ENCODE measurements at places on chromosomes 13 and 19.

- DNase-seq, result no peak
These were observed 87.3 kb upstream of the ABCC4 start for GRCh38 chr13:95388420-95389079.

- DNase-seq, result no peak
These were observed 5.0 kb upstream of the APOE start for GRCh38 chr19:44900328-44901244.

- DNase-seq, result no peak
These were observed 46.1 kb upstream of the NFIC start for GRCh38 chr19:3320354-3320670.

DNA sequence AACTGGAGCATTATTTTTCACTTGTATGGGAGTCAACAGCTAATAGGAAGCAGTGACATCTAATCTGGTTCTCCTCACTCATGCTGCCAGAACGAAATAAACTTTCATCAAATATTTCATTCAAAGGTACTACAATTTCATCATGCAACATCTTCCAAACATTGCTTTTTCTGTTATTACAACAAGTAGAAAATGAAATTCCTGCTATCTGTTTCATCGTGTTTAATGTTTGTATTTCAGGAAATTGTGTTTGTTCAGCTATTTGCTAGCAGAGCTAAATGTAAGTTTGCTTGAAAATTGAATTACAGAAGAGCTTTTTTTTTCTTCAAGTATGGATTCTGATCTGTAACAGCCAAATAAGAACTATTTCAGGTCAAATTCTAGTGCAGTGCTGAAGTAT lies 90.1 kb downstream of the SLITRK6 start:
- DNase-seq, result no peak

GRCh38 chr19:18058208-18059009 lies 28.3 kb downstream of the IL12RB1 start:
- peak; percentile 53 for DNase-seq

GRCh38 chr13:94620286-94620896 lies 18.7 kb downstream of the GPR180 start:
- no peak for DNase-seq

GRCh38 chr13:114053026-114053425 lies 79.2 kb upstream of the C13orf46 start:
- DNase-seq, result no peak

GRCh38 chr13:79973533-79973963 lies 367.4 kb downstream of the SPRY2 start:
- DNase-seq, result no peak

DNA sequence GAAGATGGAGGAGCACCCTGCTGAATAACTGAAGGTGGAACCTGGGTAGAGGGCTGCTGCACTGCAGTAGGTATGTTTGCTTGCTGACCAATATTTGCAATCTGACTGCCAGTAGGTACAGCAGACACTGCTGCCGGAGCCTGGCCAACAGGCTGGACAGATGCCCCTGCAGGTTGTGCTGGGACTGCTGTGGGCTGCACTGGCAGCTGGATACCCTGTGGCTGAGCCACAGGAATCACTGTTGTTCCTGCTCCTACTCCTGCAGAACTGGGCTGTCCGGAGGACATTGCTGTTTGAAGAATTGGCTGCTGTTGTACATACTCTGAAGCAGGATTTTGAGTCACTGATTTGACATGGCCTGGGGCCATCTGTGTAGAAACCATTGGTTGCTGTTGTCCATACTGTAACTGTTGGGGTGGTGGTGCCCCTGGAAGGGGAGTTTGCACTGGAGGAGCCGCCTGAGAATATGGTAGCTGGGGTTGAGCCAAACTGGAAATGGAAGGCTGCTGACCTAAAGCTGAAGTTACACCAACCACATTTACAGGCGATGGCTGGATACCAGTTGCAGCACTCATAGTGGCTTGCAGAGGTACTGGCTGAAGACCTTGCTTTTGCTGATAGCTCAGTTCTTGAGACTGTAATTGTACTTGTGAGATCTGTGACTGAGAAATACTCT lies 2.2 kb downstream of the TSC22D1 start:
- no peak for DNase-seq

- DNase-seq, result no peak
These were observed 15.0 kb downstream of the BICRA start for GRCh38 chr19:47623921-47624391.

- no peak for DNase-seq
These were observed 351.2 kb upstream of the PRR20A start for GRCh38 chr13:56789527-56789926.

DNA sequence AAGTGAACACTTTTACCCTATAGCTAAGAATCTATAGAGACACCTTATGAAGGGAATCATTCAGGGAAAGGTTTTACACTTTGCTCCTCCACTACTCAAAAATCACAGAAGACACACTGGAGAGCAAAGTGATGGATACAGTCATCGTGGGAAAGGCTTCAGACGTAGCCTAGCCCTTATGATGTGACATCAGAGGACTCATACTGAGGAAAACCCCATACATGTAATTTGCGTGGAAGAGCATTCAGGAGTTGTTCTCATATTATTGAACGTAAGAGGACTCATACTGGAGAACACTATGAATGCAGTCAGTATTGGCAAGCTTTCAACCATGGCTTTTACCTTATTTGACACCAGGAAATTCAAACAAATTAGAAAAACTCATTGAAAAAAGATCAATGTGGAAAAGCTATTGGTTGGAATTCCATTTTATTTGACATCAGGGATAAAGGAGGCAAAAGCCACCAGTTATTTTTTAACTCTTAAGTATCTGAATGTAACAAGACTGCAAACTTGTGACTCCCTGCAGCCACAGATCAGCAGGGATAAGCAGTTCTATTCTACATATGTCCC lies 16.1 kb upstream of the ZNF274 start:
- DNase-seq, result no peak

DNA sequence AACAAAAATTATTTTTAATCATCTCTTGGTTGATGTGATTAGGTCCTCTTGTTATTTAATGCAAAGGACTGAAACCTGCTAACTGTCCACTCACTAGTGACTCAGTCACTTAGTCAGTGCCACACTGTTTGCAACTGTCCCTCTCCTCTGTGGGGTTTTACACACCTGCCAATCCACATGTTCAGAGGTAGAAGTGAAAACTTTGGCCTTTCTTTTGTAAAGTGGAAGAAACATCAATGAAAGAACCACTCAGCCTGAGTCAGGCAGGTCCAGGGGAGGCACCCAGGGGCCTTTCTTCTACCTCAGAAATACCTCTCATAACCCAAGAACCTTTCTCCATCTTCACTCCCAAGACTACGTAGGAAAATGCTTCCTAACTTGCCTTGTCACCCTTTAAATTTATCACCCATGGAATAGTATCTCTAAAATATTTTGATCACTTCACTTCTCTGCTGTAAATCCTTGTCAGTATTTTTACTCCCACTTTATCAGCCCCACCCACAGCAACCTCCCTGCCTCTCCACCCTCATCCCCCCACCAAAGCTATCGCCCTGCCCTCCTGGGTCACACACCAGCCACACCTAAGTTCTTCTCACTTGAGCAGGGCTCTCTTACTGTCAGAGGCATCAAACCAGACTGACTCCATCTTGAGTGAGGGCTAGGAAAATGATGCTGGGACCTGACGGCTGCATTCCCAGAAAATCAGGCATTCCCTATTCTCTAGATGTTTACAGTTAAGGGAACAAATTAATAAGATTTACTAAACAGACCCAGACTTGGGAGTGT lies 29.6 kb upstream of the EEF1AKMT1 start:
- no peak for DNase-seq

DNA sequence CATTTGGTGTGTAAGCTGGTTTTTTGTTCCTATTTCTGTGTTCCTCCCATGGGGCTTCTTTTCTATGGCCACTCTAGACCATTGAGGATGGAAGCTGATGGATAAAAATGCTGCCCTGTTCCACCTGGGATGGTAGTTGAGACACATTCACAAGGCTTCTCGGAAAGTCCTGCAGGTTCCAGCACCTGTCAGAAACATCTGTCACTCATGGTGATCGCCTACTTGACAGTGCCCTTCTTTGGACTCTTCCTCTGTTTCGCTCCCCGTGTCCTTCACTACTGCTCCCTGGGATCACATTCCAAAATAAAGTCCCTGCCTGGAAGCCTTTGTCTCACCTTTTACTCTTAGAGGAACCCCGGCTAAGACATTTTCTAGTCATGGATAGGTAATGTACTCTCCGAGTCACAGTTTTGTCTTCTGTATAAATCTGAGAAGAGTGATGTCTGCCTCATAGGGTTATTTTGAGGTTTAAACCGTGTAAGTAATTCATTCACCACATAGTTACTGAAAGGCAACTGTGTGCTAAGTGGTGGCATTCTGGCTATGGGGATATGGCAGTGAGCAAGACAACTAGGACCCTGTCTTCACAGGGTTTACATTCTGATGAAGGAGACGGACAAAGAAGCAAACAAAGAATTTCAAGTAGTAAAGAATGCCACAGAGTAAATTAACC lies 21.0 kb downstream of the UBAC2 start:
- no peak for DNase-seq

- no peak for DNase-seq
These were observed 19.6 kb upstream of the B3GNT3 start for GRCh38 chr19:17775245-17775927.

- no peak for DNase-seq
These were observed 319.4 kb upstream of the HTR2A start for GRCh38 chr13:47216176-47216822.

DNA sequence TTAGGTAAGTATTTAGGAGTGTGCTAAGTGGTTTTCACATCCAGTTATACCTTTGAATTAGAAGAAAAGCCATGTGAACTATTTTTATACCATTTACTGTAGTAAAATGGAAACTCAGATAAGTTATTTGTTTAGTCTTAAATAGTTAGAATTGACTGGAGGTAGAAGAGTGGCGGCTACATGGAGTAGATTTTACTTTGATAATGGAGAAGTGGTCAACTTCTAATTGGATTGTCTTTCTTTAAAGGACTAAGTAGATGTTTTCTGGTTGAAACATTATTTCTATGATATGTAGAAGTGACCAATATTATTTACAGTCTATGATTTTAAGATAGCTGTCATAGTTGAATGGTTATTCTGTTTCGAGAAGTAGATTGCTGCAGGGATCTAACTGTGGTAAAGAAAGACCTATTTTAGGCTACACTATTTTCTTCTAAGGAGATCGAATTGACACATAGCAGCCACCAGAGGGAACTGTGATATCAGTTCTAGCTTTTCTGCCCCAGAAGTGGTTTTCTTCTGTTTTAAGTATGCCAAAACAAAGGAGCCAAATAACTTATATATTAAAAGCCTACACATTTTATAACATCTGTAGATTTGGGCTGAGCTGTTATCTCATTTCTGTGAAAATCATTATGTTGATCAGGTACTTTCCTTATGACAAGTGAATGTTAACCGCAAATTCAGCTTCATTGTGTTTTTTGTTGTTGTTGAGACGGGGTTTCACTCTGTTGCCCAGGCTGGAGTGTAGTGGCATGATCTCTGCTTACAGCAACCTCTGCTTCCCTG lies 26.1 kb downstream of the ZMYM2 start:
- DNase-seq, result no peak

DNA sequence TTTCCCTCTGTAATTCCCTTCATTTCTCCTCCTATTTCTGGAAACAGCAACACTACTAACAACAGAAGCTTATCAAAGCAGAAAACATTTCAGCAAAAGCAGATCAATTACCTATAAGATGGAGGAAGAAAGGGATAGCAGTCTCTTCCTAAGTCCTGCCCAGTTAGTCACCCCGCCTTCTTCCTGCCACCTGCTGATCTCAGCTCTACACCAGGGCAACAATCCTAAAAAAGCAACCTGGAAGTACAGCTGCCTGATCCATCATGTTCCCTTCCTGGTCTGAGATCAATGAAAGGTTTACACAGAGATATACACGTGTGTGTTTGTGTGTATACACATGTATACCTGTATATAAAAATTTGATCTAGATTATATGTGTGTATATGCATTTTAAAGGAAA lies 59.4 kb downstream of the TSC22D1 start:
- no peak for DNase-seq

GRCh38 chr19:20250121-20250520 lies 83.1 kb downstream of the ZNF486 start:
- DNase-seq, result no peak

- DNase-seq, result no peak
These were observed 378.0 kb downstream of the TBC1D4 start for GRCh38 chr13:75103976-75104375.

- no peak for DNase-seq
These were observed 27.2 kb downstream of the ADPRHL1 start for GRCh38 chr13:113425941-113426590.

GRCh38 chr13:25281193-25281934 lies 5.9 kb downstream of the MTMR6 start:
- no peak for DNase-seq

GRCh38 chr19:57010541-57010940 lies 109.2 kb upstream of the USP29 start:
- no peak for DNase-seq

DNA sequence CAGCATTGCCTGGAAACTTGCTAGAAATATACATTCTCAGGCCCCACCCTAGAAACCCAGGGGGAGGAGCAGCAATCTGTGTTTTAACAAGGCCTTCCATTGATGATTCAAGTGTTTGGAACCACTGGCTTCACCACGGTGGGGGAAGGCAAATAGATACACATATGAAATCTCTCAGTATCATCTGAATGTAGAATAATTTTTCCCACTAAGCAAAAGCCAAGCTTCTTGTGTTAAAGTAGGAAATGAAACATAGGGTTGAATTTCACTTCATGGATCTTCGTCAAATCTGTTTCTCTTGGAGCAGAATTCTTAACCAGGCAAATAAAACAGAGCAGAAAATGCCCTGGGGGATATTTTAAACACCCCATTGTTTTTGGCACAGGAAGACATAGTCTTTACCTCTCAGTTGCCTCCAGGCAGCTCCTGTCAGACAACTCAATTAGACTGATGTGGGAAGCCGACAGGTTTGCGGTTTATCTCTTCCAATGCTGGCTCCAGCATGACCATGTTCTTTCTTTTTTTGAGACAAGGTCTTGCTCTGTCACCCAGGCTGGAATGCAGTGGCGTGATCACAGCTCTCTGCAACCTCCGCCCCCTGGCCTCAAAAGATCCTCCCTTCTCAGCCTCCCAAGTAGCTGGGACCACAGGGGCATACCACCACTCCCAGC lies 213.0 kb downstream of the FOXO1 start:
- no peak for DNase-seq

GRCh38 chr13:51849145-51850101 lies 4.4 kb upstream of the TMEM272 start:
- DNase-seq, result no peak

- no peak for DNase-seq
These were observed 289.5 kb downstream of the SHISA2 start for GRCh38 chr13:25762281-25762680.

GRCh38 chr19:14138576-14139265 lies 2.3 kb upstream of the ASF1B start:
- DNase-seq, result no peak

- no peak for DNase-seq
These were observed 2.1 kb upstream of the CDX2 start for GRCh38 chr13:27971236-27971645.

- DNase-seq, result no peak
These were observed 176.4 kb downstream of the FLT1 start for GRCh38 chr13:28318496-28318895.

DNA sequence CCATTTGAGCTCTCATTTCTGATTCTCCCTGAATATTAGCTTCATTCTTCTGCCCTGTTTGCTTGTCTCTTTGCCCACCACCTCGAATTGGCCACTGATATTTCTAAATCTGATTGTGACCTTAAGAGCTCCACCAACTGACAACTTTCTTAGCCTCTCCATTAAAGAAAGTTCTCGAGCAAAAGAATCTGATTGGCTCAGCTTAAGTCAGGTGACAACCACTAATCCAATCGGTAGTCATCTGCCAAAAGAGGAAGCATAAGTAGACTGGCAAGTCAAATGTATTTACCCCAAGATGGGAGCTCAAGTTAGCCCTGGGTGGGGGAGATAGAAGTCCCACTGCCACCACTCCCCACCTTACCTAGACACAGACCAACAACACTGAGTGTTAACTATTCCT lies 41.5 kb downstream of the NOTCH3 start:
- no peak for DNase-seq
